Fibroblast of villous mesenchyme (primary cell): ENCODE measurements at places on chromosomes 2 and 18.
A peak's percentile ranks its signal among the peaks of the same experiment; 100 is the strongest.

GRCh38 chr2:8337321-8337720, 344.5 kb upstream of the ID2 start:
- DNase-seq = no peak

GRCh38 chr18:46364048-46364447, 259.9 kb downstream of the HAUS1 start:
- no peak for DNase-seq

GRCh38 chr2:58574873-58575272, 333.7 kb upstream of the FANCL start:
- no peak for DNase-seq

- no peak for DNase-seq
These were observed 788.0 kb upstream of the GYPC start for GRCh38 chr2:125867908-125868307.

DNA sequence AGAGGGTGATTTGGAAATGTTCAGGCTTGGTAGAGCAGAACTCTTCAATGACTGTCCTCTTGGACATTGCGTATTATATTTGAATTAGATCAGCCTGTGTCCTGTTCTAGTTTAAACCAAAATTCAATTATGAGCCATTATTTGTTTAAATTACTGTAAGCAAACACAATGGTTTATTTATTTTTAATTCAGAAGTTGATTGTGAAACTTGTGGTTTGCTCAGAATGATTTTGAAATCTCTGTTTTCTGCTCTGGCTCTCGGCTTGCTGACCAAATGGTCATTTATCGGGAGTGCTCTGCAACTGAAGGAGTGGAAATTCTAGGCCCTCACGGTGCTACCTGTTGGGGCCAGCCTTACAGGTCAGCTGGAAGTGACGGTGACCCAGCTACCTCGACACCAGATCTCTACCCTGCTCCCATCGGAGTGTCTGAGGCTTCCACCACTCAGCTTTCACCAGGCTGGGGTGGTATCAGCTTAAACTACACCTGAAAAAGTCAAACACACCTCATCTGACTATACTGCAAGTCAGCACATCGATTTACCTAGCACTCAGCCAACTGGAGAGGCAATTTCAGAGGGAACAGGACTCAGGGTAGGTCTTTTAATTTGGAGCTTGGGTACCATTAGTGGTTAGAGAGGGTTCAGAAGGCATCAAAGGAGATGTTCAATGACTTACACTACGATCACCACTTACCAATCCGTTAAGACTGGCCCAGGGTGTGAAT, 36.8 kb upstream of the GPD2 start:
- peak; percentile 77 for DNase-seq

DNA sequence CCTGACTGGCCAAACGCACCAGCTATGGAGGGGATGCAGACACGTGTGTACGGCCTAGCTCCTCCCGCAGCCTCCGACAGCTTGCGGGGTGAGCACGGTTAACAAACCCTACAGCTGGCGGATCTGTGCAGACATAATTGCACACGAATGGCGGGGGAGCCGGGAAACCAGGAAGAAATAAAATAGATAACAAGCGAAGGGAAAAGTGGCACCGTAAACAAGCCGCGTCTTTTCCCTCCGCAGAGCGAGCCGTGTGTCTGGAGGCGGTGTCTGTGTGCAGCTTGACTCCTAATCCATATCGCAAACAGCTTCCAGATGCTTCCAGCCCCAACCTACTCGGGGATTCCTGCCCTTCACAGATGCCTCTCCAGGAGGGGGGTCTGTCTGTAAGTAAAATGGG, 853.1 kb upstream of the SALL3 start:
- no peak for DNase-seq

- no peak for DNase-seq
These were observed 1.7 kb downstream of the SP140 start for GRCh38 chr2:230227216-230227615.

DNA sequence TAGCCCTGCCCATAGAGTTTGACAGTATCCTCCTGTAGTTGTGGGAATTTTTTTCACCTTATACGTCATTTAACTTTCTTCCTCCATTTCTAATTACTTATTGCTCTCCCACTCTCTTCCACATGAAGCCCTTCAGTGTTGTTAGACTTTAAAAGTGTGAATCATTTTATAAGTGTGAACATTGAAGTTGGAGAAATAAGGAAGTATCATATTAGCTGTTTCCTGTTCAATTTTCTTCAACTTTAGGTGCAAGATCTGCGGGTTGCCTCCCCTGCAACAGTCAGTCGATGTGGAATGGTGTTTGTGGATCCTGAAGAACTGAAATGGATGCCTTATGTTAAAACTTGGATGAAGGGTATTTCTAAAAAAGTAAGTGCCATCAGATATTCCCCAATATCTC, 138.1 kb downstream of the DNAH6 start:
- DNase-seq = no peak

DNA sequence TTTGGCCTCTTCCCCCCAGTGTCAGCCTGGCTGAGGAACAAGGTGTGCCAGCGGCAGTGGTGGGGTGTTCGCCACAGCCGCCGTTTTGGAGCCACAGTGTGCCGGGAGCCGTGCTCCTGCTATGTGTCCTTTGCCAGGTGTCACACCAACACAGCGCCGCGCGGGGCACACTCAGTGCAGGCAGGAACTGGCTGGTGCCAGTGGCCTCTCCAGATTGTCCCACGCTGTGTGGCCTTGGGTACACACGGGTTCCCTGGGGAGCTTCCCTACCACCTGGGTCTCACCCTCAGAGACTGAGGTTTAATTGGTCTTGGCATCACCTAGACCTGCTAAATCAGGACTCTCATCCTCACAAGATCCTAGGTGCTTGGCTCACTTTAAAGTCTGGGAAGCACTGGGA, 171.6 kb downstream of the LDLRAD4 start:
- no peak for DNase-seq

GRCh38 chr18:55790296-55790695, 202.3 kb upstream of the TCF4 start:
- peak; percentile 79 for DNase-seq

DNA sequence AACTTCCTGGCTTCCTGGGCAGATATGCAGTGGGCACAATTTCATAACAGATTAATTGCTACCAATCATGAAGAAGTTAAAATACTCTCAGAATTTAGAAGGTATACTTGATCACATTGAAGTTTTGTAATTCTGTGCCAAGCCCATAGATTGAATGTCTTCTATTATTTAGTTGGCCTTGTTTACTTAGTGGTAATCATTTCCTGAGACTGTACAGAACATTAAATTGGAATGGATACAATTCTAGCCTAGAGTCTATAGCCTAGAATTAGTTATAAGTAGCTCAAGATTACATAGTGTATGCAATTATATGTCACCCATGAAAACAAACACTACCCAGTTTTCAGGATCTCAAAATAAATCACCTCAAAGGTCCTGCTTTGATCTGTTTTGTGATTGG, 615.8 kb downstream of the XIRP2 start:
- DNase-seq = no peak

- DNase-seq = no peak
These were observed 628 bp downstream of the OTOS start for GRCh38 chr2:240139666-240140393.
